ENCODE measurements at places on chromosomes 11 and 22. TPM values are rescaled to one million over a fixed set of nuclear protein-coding genes. Genes with fewer than 3 reads are reported as not detected.

GRCh38 chr11:58609723-58610122, 12.7 kb upstream of the CNTF start:
- H3K4me1 ChIP-seq, result peaks cover 25% of the 10 kb centered on the region
- H3K4me3 ChIP-seq, result no peak overlapping the region
- no peak for DNase-seq
- no peak overlapping the region for H3K27ac ChIP-seq
- no peaks in the 10 kb centered on the region for H3K27me3 ChIP-seq
- H3K36me3 ChIP-seq, result peaks cover 48% of the 10 kb centered on the region

The MPEG1 gene
- total RNA-seq, result 2.7 TPM

DNA sequence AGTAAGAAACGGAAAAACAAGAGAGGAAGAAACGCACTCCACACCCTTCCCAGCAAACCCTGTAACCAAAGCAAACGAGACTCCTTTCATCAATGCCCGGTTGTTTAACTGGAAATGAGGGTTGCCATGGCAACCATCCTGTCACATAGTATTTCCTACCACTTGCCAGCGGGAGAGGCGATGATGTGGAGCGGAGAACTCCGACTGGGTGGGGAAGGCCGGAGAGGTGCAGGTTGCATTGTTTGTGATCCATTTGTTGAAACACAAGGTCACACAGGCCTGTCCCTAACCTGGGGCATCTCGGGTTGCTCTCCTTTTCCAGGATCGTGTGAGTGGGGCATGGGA, 609.9 kb downstream of the BUD13 start:
- H3K27me3 ChIP-seq, result no peaks in the 10 kb centered on the region
- H3K4me3 ChIP-seq, result no peak overlapping the region
- no peak for DNase-seq
- H3K4me1 ChIP-seq, result no peaks in the 10 kb centered on the region
- no peak overlapping the region for H3K27ac ChIP-seq
- H3K36me3 ChIP-seq, result no peaks in the 10 kb centered on the region

GRCh38 chr11:59284773-59285129, 72.0 kb upstream of the MPEG1 start:
- no peak for DNase-seq
- H3K27ac ChIP-seq, result no peak overlapping the region
- H3K36me3 ChIP-seq, result no peaks in the 10 kb centered on the region
- H3K27me3 ChIP-seq, result no peaks in the 10 kb centered on the region

GRCh38 chr11:69466039-69466438, 15.4 kb upstream of the LINC01488 start:
- no peak overlapping the region for H3K4me3 ChIP-seq
- no peak overlapping the region for H3K27ac ChIP-seq
- H3K27me3 ChIP-seq, result no peaks in the 10 kb centered on the region
- H3K4me1 ChIP-seq, result no peaks in the 10 kb centered on the region

GRCh38 chr11:70112017-70112434, 33.9 kb downstream of the ANO1 start:
- DNase-seq, result no peak
- no peaks in the 10 kb centered on the region for H3K4me1 ChIP-seq
- H3K4me3 ChIP-seq, result no peak overlapping the region
- H3K36me3 ChIP-seq, result no peaks in the 10 kb centered on the region
- no peak overlapping the region for H3K27ac ChIP-seq
- no peaks in the 10 kb centered on the region for H3K27me3 ChIP-seq

All from CD4-positive, alpha-beta memory T cell (primary cell).